ENCODE measurements at places on chromosomes 1 and 21.

DNA sequence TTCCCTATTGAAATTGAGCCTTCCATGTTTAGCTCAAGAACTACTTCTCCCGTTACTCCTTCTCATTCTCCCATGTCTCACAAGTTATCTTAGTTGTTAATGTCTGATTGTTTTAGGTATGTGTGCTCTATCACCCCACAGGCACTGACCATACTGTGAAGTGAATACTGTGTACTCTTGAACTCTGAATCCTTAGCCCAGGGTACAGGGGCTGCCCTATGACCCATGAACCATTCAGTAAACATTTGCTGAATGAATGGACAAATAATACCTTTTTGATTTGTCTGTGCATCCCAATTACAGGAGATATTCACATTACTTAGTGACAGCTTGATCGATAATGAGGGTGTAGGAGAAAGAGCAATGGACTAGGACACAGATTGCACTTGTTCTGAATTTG lies 169.4 kb upstream of the BEND5 start:
- no peak for DNase-seq

DNA sequence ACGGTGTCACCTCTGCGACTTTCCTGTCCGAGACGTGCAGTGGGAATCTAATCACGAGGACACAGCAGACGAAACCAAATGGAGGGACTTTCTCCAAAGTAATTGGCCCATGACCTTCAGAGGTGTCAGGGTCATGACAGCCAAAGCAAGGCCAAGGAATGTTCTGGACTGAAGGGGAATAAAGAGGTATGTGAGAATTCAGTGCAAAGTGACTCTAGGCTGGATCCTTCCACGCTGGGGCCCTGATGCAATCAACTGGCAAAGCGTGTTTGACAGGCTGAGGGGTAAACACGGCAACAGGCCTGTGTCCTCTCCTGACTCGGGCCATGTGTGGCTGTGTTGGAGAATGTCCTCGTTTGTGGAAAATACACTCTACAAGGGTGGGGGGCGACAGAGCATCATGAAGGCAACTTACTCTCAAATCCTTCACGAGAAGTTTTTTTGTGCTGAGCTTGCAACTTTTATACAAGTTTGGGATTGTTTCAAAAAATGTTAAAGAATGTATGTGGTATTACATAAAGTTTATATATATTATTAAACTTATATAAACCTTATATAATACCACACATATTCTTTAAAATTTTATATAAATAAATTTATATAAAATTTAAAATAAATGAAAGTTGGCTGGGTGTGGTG lies 1.7 kb downstream of the CFAP74 start:
- DNase-seq: no peak

DNA sequence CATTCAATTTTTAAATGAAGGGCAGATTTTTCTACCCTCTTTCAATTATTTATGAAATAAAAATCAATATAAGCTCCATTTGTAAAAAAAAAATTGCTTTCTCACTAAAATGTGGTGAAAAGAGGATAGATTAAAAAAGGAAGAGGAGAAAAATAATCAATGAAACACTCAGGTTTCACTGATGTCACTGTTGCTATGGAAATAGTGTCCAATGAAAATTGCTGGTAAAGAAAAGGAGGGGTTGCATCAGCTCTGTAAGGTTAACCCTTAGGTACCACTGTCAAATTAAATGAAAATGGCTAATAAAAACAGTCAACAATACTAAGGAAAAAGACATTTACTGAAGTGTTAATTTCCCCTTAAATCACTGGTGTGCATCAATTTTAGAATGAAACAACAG lies 91.6 kb upstream of the TTC39A start:
- DNase-seq: peak; percentile 24

DNA sequence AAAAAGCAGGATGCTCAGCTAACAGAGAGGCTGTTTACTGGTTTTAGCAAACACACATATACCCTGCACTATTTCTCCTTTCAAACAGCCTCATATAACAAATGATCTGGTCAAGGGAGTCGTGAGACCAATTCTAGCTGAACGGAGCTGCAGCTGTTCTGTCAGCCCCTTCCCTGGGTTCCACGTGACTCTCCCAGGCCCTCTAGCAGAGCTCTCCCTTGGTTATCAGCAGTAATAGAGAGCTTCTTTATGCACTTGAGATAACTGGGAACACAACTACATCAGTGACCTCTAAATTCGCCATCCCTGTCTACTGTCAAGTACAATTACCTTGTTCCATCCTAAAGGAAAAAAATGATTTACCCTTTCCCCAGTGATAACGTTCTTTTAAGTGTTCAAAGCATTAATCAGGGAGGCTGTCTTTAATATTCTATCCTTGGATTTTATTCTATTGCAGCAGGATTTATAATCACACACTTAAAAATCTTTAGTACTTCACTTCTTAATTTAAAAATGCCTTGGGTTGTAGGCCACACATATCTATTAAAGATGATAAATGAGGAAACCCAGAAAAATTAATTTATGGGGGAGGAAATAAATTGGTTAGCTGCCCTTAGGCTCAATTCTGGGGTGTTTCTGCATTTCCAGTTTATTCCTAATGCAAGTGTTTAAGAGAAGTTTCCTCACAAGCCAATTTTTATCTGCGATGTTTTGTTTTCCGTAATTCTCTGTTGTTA lies 28.2 kb downstream of the PTGER3 start:
- DNase-seq: no peak

DNA sequence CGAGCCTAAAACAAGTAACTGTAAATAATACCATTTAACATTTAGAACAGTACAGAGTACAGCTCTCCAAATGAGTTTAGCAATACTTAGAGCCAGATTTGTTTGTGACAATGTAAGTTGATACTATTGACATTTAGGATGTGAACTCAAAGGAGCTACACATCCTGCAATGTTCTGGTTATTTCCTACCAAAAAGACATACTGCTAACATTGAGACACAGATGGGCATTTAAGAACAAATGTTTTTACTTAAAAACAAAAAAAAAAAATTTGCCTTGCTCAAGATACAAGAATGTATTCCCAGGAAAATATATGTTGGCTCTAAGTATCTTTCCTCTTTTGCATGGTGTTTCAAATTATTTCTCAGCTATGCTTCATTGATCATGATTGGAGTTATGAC lies 1464.8 kb upstream of the PRMT6 start:
- no peak for DNase-seq

GRCh38 chr1:168832661-168833060 lies 103.7 kb upstream of the DPT start:
- DNase-seq: no peak

GRCh38 chr1:228697207-228698016 lies 37.9 kb upstream of the RHOU start:
- DNase-seq: no peak

All from activated CD4-positive, alpha-beta T cell treated with anti-CD3 and anti-CD28 coated beads, Interleukin-2, Interleukin-4, amounts not matched to agents 100 ng/mL and 50 ng/mL, durations not matched to agents 16 hours and 8 hours (primary cell).